ENCODE measurements at places on chromosomes 5 and 9.

DNA sequence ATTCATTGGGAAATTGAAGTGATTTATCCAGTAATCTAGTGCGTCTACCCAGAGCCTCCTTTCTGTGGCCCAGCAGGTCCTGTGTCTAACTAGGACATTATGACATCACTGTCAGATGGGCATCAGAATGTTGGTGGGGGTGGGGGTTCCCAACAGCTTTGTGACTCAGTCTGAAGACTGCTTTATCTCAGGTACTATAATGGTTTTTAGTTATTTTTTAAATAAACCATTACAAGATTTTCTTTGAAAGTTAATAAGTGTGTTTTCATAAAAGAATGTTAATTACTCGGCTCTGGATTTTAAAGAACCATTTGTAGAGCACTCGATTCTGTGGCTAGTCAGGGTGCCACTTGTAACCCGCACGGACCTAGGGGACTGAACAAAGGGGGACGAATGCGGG is at the start of gene EQTN:
EQTN (minus strand) TSS at position 101 of the 400 bp plus-strand sequence; CDS start at position 6, 95 bp downstream.
- DNase-seq, result no peak

DNA sequence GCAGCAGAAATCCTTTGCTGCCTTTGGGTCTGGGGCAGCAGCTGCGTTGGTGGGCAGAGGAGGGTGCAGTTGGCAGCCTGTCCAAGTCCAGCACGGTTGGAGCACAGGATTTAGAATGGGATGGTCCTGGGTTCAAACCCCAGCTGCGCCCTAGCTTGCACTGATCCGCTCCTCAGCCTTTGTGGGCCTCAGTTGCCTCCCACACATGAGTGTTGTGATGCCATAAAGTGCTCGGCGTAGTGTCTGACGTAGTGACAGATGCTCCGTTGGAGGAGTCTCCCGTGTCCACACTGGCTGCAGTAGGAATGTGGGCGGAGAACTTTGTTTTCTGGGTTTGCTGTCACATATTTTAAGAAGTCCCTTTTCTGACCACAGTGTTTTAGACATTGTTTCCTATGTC is 36.0 kb downstream of the SLC46A2 start:
- no peak for DNase-seq

- no peak for DNase-seq
Measured at GRCh38 chr9:89718651-89719050, 113.8 kb downstream of the GADD45G start.

DNA sequence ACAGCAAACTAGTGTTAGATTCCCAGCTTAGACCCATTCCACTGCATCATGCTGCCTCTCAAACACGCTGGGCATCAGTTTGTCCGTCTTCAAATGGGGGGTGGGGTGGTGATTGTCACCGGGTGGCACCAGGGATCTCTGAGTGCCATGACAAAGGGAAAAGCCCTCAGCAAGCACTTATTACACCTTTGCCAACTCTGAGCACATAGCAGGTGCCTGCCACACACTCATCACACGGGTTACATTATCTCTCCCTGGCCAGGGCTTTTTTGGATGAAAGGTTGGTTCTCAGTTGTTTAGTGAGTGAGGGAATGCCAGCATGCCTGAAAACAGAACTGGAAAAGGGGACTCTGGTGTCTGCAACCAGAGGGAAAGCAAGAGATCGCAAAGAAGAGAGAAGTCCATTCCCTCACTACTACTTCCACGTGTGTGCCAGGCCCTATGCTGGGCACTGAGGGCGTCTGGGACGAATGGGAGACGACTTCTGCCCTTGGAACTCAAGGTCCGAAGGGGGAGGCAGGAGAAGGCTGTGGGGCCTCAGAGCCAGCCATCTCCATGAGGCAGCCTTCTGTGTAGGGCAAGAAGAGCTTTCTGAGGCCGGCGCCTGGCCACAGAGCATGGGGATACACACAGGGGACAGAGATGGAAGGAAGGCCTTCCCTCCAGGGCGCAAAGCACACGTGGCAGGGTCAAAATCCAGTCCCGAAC is 48.9 kb downstream of the PAX5 start:
- no peak for DNase-seq

DNA sequence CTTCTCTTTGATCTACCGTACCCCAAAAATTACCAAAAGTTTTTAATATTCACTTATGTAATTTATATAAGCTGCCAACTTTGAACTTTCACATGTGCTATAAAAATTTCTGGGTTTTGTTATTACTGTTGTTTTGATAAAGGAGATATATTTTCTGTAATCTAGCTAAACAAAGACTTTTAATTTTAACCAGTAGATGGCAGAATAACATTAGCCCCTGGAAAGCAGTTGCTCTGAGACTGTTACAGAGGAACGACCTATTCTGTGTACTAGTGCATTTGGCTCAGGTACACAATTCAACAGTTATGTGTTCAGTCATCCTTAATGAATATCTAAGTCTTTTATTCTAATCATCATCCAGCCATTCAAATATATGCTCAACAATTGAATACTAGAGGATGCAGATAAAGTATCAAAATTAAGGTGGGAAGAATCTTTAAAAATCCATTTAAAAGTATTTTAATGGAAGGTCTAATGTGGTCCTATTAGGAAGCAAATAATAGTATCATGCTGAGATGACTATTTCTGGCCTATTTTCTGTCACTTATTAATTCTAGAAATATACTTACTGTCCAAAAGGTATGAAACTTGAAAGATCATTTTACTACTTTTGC is 8.6 kb downstream of the KLHL9 start:
- DNase-seq, result peak; percentile 43

- no peak for DNase-seq
Measured at GRCh38 chr5:88664645-88665044, 218.3 kb downstream of the MEF2C start.

GRCh38 chr5:81579262-81579924 is 171.5 kb downstream of the SSBP2 start:
- DNase-seq, result no peak

DNA sequence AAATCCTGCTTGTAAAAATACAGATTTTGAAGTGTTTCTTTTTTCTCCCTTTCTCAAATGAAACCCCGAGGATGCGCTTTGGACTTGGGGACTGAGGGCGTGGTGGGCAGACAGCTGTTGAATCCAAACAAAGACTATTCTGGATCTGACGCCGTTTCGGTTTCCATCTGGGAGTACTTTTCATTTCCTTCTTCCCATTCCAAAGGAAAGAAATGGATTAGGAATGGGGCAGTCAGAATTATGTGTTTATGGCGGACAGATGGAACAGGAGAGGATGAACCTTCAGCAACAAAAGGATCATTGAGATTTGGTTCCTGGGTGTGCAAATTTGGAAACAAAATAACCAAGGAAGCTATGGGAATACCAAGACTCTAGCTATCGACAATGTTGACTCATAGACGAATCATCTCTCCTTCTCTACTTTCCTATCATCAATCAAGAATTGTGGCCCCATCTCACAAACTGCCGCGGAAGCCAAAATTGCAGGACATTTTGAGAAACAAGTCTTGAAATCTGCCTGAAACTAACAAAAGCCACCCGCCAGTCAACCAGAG is 300.6 kb downstream of the PARP8 start:
- no peak for DNase-seq

GRCh38 chr5:149212198-149212951 is 59.3 kb upstream of the AFAP1L1 start:
- DNase-seq, result no peak

DNA sequence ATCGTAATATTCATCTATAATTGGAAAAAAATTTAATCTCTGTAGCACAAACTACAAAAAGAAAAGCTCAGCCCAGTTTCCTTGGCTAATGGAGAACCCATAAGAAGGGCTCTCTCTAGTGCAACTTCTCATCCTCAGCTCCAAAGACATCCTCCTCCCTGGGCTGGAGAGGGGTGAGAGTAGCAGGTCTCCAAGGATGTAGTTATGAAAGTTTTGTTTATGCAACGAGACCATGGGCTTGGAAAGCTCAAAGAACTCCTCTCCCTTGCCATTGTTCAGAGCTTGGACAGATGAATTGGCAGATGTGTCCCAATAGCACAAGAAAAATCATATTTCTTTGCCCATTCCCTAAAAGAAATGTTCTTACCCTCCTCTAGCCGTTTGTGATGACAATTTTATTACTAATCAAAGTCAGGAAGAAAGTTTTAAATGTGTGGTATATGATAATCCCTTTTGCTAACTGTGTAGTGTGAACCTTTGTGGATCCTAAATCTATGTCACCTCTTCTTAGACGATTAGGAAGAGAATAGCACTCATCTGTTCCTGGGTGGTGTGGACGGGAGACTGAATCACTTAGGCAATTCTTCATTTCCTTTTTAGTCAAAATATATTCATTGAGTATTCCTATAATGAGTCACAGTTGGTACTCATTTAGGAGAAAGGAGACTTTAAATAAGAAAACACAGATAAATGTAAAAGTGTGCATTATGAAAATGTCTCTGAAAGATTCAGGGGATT is 52.2 kb downstream of the GARNL3 start:
- peak; percentile 9 for DNase-seq

- DNase-seq, result no peak
Measured at GRCh38 chr5:38316544-38317224, 58.3 kb downstream of the EGFLAM start.

DNA sequence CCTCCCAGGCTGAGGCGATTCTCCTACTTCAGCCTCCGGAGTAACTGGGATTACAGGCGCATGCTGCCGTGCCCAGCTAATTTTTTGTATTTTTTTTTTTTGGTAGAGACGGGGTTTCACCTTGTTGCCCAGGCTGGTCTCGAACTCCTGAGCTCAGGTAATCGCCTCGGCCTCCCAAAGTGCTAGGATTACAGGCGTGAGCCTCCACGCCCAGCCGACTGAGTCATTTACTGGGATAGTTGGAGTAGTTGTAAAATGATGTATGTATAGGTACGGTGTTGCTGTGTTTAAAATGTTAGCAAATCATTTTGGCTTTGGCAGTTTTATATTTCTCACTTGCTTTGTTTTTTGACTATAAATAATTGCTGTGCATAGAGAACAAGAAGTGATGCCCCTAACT is 209.4 kb downstream of the ADAMTSL1 start:
- DNase-seq, result no peak

- DNase-seq, result no peak
Measured at GRCh38 chr5:60835554-60835953, 8.5 kb downstream of the ELOVL7 start.

DNA sequence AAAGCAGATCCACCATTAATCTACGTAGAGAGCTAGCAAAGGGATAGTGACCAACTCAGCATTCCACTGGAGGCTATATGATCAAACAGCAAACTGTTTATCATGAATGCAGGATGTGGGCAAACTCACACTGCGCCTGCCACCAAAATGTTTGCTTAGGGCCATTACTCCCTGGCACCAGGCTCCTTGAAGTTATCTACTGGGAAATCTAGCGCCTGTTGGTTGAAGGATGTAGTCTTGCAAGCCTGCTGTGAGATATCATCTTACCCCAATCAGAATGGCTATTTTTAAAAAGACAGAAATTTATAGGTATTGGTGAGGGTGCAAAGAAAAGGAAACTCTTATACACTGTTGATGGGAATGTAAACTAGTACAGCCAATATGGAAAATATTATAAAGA is 332.5 kb upstream of the RPS23 start:
- no peak for DNase-seq

GRCh38 chr9:114521846-114522245 is 16.6 kb upstream of the WHRN start:
- DNase-seq, result no peak
